Uterus (tissue), 4 donors: ENCODE measurements at places on chromosomes 16 and 17. TPM values are rescaled to one million over a fixed set of nuclear protein-coding genes. Genes with fewer than 3 reads are reported as not detected.
A peak's percentile ranks its signal among the peaks of the same experiment; 100 is the strongest.

DNA sequence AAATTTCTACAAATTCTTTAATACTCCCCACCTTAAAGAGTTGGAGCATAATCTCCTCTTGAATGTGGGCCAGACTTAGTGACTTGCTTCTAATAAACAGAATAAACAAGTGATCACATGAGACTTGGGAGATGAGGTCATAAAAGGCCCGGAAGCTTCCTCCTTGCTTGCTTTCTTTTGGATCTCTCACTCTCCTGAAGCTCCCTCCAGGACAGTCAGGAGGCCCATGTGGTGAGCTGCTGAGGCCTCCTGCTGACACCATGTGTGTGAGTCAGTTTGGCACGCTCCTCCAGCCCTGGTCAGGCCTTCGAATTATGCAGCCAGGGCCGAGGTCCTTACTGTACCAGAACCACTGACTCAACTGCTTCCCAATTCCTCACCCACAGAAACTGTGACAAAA lies 53.2 kb downstream of the NDEL1 start:
- peak; percentile 64 for DNase-seq
- H3K27ac ChIP-seq = peak overlapping the region; percentile 45
- H3K27me3 ChIP-seq = no peaks in the 10 kb centered on the region
- no peaks in the 10 kb centered on the region for H3K4me1 ChIP-seq
- no peak overlapping the region for H3K4me3 ChIP-seq

DNA sequence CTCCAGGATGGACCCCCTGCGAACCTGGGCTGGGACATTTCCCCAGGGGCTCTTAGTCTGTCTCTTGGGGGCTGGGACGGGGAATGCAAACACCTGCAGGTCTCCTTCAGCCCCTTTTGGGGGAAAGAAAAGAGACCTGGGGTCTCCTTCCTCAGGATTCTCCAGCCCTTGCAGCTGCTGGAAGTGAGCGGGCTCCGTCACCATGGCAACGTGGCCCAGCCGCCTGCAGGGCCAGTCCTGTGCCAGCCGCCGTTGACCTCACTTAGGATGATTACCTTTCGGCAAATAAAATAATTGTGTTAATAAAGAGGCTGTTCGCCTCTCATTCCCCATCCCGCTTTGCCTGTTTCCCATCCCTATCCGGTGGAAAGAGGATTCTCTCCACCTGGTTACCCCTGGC lies 25.7 kb downstream of the MRM1 start:
- no peaks in the 10 kb centered on the region for H3K4me1 ChIP-seq
- H3K27me3 ChIP-seq = no peaks in the 10 kb centered on the region
- no peak overlapping the region for H3K27ac ChIP-seq
- DNase-seq = no peak

- no peaks in the 10 kb centered on the region for H3K36me3 ChIP-seq
- DNase-seq = no peak
- H3K4me3 ChIP-seq = no peak overlapping the region
- H3K27me3 ChIP-seq = no peaks in the 10 kb centered on the region
- H3K4me1 ChIP-seq = no peaks in the 10 kb centered on the region
Observed at GRCh38 chr16:85916141-85916890, 17.4 kb downstream of the IRF8 start.

DNA sequence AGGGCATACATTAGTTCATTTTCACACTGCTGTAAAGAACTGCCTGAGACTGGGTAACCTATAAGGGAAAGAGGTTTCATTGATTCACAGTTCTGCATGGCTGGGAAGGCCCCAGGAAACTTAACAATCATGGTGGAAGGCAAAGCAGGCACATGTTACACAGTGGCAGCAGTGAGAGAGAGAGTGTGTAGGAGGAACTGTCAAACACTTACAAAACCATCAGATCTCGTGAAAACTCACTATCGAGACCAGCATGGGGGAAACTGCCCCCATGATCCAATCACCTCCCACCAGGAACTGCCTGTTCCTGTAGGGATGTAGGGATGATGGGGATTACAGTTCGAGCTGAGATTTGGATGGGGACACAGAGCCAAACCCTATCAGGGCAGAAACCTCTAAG lies 17.2 kb downstream of the NUBP1 start:
- no peak overlapping the region for H3K4me3 ChIP-seq
- H3K27ac ChIP-seq = no peak overlapping the region
- no peaks in the 10 kb centered on the region for H3K27me3 ChIP-seq
- H3K4me1 ChIP-seq = no peaks in the 10 kb centered on the region

- no peak overlapping the region for H3K27ac ChIP-seq
Observed at GRCh38 chr16:30839523-30840227, 52.7 kb upstream of the ZNF629 start.

DNA sequence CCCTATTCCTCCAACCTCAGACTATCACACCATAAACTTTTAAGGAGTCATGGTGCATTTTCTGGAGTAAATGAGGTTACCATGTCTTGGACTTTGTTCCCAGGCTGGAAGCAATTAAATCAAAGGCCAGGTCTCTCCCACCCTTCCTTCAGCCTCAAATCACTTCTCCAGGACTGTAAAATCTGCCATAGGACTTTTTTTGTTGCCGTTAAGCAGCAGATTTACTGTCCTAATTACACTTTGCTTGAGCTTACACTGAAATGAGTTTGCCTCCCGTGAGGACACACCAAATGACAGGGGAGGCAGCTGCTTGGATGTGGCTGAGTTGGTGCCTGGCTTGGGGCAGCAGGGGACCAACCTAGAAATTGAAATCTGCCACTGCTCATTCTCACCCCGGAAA lies 14.7 kb downstream of the DCAKD start:
- H3K4me1 ChIP-seq = no peaks in the 10 kb centered on the region
- H3K36me3 ChIP-seq = no peaks in the 10 kb centered on the region
- H3K27me3 ChIP-seq = no peaks in the 10 kb centered on the region
- no peak overlapping the region for H3K27ac ChIP-seq

- no peaks in the 10 kb centered on the region for H3K4me1 ChIP-seq
- DNase-seq = no peak
- H3K27me3 ChIP-seq = no peaks in the 10 kb centered on the region
- H3K36me3 ChIP-seq = no peaks in the 10 kb centered on the region
- H3K27ac ChIP-seq = no peak overlapping the region
- no peak overlapping the region for H3K4me3 ChIP-seq
Observed at GRCh38 chr17:71349908-71350600, 770.8 kb upstream of the SOX9 start.

DNA sequence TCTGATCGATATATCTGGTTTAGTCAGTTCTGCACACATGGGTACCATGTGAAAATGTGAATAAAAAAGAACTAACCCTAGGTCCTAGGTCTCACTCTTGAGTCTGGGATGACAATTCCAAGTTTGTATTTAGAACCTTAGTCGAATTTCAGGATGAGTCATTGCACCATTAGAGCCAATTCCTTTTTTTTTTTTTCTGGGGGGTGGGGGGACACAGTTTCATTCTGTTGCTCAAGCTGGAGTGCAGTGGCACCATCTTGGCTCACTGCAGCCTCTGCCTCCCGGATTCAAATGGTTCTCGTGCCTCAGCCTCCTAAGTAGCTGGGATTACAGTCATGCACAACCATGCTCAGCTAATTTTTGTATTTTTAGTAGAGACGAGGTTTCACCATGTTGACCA lies 41.6 kb downstream of the SPAG9 start:
- no peak overlapping the region for H3K4me3 ChIP-seq
- H3K27me3 ChIP-seq = no peaks in the 10 kb centered on the region
- H3K36me3 ChIP-seq = no peaks in the 10 kb centered on the region

- H3K36me3 ChIP-seq = no peaks in the 10 kb centered on the region
- peak overlapping the region; percentile 26 for H3K4me3 ChIP-seq
- H3K4me1 ChIP-seq = peaks cover 38% of the 10 kb centered on the region
- H3K27me3 ChIP-seq = no peaks in the 10 kb centered on the region
Observed at GRCh38 chr17:78882540-78883088, 20.4 kb downstream of the CEP295NL start.

DNA sequence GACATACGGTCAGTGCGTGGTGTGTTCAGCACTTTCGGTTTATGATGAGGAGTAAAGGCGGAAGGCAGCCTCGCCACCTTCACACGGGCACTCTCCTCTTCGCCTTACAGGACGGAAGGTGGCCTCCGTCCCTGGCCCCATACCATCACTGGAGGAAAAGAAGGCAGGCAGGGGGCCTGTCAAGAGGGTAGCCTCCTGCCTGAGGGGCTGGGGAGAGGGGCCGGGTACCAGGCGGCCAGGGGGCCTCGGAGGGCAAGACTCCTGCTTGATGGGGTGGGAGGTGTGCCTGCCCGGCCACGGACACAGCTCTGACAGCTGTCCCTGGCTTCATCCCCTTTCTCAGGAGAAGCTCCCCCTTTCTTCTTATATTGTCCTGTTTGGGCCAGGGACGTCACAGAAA lies 15.6 kb upstream of the SLC38A8 start:
- H3K4me1 ChIP-seq = no peaks in the 10 kb centered on the region
- no peaks in the 10 kb centered on the region for H3K27me3 ChIP-seq
- H3K4me3 ChIP-seq = no peak overlapping the region
- no peak overlapping the region for H3K27ac ChIP-seq

GRCh38 chr16:87392821-87393679 lies 914 bp downstream of the MAP1LC3B start:
- H3K27me3 ChIP-seq = no peaks in the 10 kb centered on the region
- peak overlapping the region; percentile 63 for H3K4me3 ChIP-seq
- peak overlapping the region; percentile 93 for H3K27ac ChIP-seq
- H3K4me1 ChIP-seq = no peaks in the 10 kb centered on the region
- DNase-seq = peak; percentile 46
- no peaks in the 10 kb centered on the region for H3K36me3 ChIP-seq

GRCh38 chr17:50988427-50988826 lies 122.3 kb upstream of the TOB1 start:
- no peaks in the 10 kb centered on the region for H3K4me1 ChIP-seq
- H3K4me3 ChIP-seq = no peak overlapping the region
- H3K36me3 ChIP-seq = no peaks in the 10 kb centered on the region
- no peaks in the 10 kb centered on the region for H3K27me3 ChIP-seq

DNA sequence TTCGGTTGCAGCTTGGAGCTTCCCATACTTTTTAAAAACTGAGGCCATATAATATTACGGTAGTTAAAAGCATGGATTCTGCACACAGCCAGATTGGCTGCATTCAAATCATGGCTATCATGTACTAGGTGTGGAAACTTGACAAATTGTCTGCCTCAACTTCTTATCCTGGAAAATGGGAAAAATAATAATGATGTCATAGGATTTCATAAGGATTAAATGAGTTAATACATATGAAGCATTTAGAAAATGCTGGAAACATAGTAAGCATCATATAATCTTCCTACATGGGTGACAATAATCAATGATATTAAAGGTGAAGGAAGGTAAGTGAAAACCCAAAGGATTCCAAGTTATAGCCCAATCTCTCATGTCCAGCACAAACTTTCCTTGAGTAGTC lies 588.5 kb upstream of the HSBP1 start:
- H3K27ac ChIP-seq = no peak overlapping the region
- no peaks in the 10 kb centered on the region for H3K36me3 ChIP-seq
- no peak for DNase-seq
- H3K27me3 ChIP-seq = no peaks in the 10 kb centered on the region
- no peak overlapping the region for H3K4me3 ChIP-seq

DNA sequence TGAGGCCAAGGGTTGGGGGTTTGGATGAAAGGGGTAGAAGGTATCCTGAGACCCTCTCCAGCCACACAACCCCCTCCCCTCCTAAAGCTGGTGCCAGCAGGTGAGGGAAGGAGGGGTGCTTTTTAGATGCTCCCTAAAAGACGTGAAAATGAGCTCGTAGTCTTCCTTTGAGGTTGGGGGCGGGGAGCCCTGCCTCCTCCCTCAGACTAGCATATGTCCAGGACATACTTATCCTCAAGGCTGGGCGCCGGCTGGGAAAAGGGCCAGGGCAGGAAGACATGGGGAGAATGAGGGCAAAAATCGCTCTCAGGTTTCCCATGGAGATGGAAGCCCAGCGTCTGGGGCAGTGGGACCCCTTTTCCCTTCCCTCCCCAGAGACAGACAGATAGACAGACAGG lies 26.7 kb downstream of the SRCIN1 start:
- no peaks in the 10 kb centered on the region for H3K36me3 ChIP-seq
- DNase-seq = no peak
- H3K4me3 ChIP-seq = no peak overlapping the region
- H3K4me1 ChIP-seq = no peaks in the 10 kb centered on the region

DNA sequence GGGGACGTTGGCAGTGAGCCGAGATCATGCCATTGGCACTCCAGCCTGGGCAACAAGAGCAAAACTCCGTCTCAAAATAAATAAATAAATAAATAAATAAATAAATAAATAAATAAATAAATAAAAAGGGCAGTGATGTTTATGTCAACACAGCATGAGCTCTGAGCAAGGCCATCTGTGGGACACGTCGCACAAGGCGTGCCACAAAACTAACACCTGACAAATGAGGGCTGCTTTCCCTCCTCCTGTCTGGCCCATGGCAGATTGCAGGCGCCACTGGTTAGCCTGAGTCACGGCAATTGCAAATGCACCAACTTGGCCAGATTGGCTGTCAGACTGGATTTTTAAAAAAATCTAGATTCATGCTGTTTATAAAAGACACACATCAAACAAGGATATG lies 25.9 kb upstream of the SPNS3 start:
- H3K27ac ChIP-seq = no peak overlapping the region
- H3K4me3 ChIP-seq = no peak overlapping the region
- no peaks in the 10 kb centered on the region for H3K27me3 ChIP-seq
- no peak for DNase-seq
- no peaks in the 10 kb centered on the region for H3K4me1 ChIP-seq

- peak; percentile 45 for DNase-seq
- no peaks in the 10 kb centered on the region for H3K27me3 ChIP-seq
- peak overlapping the region; percentile 1 for H3K4me3 ChIP-seq
- no peaks in the 10 kb centered on the region for H3K36me3 ChIP-seq
- H3K4me1 ChIP-seq = peaks cover 13% of the 10 kb centered on the region
Observed at GRCh38 chr16:4053301-4053845, 62.9 kb downstream of the ADCY9 start.

ADAD2 gene
- total RNA-seq = not detected

KCNG4 gene
- total RNA-seq = not detected

HASPIN gene
- not detected for total RNA-seq

TLCD3B gene
- total RNA-seq = 0.62 TPM

C16orf74 gene
- total RNA-seq = not detected

CDH15 gene
- total RNA-seq = not detected

CCDC200 gene
- not detected for total RNA-seq

ENPP7 gene
- total RNA-seq = not detected

ZACN gene
- total RNA-seq = not detected

COG4 gene
- 137 TPM for total RNA-seq

GAST gene
- total RNA-seq = not detected

TMUB2 gene
- total RNA-seq = 30.3 TPM

FOXF1 gene
- 1.2 TPM for total RNA-seq
